ENCODE measurements at places on chromosomes 13 and 19.

GRCh38 chr19:4304538-4305256 lies at the start of gene FSD1:
FSD1 (plus strand) TSS chr19:4304598; CDS start chr19:4304747, 149 bp downstream.
- DNase-seq, result peak; percentile 47

GRCh38 chr13:51916962-51917361 lies 55.2 kb downstream of the CCDC70 start:
- DNase-seq, result no peak

DNA sequence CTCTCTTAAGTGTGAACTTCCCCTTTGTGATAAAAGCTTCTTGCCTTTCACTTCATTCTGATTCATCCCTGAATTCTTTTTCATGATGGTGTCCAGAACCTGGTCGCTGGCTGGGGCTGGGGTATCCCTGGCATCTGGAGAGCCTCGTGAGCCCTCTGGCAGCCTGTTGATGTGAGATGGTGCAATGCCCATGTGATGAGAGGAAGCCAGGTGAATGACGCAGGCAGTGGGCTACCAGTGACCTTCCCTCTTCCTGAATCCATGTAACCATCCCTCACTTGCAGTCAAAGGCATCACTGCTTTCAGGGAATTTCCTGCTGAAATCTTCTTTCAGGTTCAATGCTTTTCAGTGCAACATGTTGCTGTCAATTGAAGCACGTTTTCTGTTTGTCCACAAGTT lies 158.6 kb upstream of the SLC10A2 start:
- DNase-seq, result no peak

DNA sequence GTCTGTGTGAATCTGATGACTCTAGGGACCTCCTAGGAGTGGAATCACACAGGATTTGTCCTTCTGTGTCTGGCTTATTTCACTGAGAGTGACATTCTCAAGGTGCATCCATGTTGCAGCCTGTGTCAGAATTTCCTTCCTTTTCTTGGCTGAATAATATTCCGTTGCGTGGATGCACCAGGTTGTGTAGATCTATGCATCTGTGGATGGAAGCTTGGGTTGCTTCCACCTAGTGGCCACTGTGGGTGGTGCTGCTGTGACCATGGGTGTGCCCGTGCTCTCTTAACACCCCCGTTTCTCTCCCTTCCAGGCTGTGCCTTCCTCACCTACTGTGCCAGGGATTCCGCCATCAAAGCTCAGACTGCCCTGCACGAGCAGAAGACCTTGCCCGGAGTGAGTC lies 26.2 kb downstream of the CELF5 start:
- DNase-seq, result no peak

DNA sequence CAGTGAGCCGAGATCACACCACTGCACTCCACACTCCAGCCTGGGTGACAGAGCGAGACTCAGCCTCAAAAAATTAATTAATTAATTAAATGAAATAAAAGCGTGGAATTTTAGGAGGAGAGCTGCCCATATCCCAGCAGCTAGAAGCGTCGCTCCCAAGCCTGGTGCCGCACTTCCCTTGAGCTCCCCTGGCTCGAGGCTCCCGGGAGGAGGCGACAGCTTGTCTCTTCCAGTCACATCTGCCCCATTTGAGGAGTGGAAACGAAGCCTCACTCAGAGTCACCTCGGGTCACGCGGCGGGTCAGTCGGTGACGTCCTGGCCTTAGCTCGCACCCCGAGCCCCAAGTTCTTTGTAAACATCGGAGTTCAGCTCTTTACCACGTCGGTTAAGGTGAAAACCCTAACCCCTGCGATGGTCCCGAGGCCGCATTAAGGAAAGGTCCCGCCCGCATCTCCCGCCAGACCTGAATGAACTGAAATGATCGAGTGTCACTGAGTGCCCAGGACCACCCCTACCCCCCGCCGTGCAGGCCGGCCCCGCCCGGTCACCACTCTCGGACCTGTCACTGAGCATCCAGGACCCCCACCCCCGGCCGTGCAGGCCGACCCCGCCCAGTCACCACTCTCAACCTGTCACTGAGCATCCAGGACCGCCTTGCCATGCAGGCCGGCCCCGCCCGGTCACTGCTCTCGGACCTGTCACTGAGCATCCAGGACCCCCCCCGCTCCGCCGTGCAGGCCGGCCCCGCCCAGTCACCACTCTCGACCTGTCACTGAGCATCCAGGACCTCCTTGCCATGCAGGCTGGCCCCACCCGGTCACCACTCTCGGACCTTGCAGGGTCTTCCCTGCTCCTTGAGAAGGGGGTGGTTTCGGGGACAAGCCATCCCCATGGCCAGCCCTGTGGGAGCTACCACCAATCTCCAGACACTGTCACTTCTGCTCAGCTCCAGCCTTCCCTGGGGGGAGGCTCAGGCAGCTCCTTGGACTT lies 176.9 kb downstream of the KDM4B start:
- no peak for DNase-seq

DNA sequence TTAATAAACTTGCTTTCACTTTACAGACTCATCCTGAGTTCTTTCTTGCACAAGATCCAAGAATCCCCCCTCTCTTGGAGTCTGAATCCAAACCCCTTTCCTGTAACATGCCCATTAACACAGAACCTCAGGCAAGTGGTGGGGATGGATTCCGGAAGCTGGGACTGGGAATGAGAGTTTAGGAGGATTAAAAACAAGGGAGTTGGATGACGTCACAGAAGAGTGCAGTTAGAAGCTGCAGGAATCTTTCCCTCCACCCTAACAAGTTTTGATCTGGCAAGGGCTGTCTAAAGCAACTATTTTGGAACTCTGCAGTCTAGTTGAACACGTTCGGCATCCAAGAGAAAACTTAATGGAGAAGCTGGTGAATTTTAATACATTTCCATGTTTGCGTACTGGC lies 48.2 kb upstream of the PEPD start:
- no peak for DNase-seq

- no peak for DNase-seq
Observed at GRCh38 chr13:105446197-105446596, 1089.3 kb downstream of the EFNB2 start.

- no peak for DNase-seq
Observed at GRCh38 chr19:7346488-7346971, 2.2 kb upstream of the ARHGEF18 start.

- no peak for DNase-seq
Observed at GRCh38 chr13:110413016-110413675, 106.1 kb downstream of the COL4A2 start.

DNA sequence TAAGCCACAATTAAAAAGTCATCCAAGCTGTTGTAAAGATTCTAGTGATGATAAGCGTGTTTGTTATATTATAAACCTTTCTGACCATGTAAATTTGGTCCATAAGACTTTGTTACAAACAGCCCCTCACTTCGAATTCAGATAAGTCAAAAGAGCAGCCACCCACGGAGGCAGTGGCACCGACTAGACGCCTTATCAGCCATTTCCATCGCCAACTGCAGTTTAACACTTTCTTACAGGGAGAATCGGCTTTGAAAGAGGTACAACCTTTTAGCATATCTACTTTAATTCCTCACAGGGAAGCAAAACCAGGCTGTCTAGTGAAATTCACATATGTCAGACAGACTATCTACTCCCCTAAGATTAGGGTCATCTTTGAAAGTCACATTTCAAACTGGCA lies 47.5 kb downstream of the SOX21 start:
- DNase-seq, result no peak

GRCh38 chr19:19157808-19158207 lies 12.3 kb downstream of the MEF2B start:
- DNase-seq, result no peak

- no peak for DNase-seq
Observed at GRCh38 chr13:49812812-49813211, 20.3 kb upstream of the KPNA3 start.

DNA sequence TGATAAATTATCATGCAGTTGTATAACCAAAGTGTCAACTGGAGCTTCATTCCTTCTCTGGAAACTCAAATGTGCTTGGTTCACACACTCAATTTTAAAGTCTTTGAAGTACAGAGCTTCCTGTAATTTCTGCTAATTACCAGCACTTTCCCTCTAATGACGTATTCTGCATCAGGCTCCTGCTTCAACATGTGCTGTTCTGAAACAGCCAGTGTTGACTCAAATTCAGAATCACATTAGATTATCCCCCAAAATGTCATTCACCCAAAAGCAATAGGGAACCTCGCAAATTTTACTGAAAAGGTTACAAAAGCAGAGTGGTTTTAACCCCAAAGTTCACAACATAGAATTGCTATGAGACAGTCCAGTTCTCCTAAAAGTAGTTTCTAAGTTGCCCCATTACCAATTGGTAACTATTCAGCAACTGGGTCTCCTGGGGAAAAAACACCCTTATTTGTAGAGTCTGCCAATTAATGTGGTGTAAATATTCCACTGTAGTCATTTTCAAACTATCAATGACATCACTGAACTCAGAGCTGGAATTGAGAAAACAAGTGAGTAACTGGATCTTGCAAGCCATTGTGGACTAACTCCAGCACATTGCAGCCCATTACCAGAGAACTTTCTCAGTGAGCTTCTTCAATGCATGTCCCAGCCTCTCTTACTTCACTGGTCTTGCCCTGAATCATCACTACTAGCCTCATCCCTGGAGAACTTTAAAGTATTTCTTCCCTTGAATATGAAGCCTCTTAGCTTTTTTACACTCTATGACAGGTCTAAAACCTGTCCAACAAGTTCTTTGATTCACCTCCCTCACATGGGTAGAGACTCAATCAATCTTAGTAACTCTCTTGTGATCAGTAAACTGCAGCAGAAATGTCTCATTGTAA lies 955.4 kb downstream of the EFNB2 start:
- DNase-seq, result no peak

- DNase-seq, result no peak
Observed at GRCh38 chr19:10133596-10133995, 13.9 kb upstream of the EIF3G start.

GRCh38 chr19:17073869-17074633 lies 1.2 kb downstream of the HAUS8 start:
- peak; percentile 18 for DNase-seq

DNA sequence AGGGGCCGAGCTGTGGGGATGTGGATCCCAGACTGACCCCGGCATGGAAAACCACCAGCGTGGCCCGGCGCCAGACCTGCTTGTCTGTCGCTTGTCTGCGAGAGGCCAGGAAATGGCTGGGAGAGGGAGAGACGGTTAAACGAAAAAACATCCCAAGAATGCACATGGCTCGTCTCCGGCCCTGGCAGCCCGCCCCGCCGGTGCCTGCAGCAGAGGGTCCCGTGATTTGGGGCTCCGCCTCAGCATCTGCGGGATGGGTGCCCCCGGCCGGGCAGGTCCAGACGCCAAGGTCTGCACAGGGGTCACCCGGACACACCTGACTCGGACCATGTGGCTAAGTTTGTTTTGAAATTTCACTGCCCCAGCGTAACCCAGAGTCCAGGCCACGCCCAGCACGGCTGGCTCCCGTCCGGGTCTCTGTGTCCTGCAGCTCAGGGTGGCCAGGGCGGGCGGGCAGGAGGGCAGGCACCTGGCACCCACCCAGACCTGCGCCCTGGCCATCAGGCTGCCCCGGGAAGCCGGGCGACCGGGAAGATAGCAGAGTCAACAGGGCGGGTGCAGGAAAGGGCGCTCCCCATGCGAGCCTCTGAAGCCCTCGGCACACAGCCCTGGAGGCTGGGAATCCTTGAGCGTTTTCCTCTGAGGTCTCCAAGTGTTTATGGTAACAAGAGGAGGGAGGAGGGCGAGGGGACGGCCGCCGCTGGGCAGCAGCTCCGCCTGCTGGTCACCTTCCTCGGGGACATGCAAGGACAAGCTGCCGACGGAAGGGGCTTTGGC lies 103.2 kb downstream of the GADD45B start:
- peak; percentile 42 for DNase-seq

DNA sequence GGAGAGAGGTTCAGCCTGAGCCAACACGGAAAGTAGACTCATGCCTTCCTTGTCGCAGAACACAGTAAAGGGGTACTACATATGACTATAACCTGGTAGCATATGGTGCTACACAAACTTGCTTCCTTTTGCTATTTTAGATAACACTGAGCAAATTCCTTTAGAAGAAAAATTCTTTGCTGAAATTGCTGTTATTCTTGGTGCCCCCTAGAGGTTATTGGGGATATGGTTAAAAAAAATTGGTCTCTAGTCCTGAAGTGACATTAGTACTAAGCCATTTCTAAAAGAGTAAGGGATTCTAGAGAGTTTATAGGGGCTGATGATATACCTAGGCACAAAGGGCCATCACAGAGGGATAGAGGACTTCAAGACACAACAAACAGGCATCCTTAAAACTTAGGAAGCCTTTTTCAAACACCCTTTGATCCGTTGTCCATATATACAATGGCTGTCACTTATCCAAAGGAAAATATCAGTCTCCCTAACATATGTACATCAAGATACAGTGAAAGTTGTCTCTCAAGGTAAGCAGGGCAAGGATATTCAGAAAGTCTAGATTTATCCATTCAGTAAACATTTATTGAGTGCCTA lies 13.9 kb upstream of the HS6ST3 start:
- DNase-seq, result no peak

DNA sequence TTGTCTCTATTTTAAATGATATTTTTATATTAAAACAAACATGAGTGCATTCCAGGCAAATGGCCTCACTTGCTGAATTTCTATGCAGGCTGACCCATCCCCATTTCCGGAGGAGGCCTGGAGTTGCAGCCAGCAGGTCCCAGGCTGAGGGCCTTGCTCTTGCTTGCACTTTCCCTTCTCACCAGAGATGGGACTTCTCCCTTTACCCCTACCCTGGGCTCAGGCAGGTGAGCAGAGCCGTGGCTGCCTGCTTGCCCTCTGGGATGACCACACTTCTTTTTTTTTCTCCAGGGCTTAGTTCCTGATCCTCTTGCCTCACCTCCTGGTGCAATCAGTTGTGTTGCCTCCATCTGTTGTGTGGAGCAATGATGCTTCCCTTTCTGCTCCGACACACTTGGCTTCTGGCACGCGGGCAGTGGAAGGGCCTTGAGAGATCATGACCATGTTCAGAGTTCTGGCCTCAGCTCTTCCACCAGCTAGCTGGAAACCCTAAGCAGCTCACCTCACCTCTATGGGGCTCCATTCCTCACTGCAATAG lies 11.1 kb upstream of the OLFM4 start:
- DNase-seq, result no peak

DNA sequence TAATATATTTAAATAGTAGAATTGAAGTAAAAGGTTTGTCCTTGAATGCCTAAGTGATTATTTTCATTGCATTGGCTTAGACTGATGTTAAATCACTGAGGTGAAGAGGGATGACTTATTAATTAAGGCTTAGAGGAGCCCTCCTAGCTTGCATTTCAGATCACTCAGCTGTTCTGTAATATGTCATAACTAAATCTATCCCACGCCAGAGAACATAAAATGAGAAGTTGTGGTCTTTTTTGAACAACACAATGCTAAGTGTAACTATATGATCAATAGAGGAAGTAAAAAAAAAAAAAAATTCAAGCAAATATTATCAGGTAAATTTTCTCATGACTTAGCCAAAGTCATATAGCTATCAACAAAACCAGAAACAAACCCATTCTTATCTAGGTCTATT lies 752.2 kb downstream of the GPC5 start:
- no peak for DNase-seq

GRCh38 chr13:37656247-37656940 lies 57.8 kb upstream of the POSTN start:
- no peak for DNase-seq

GRCh38 chr13:26460648-26461047 lies 96.8 kb upstream of the WASF3 start:
- no peak for DNase-seq

DNA sequence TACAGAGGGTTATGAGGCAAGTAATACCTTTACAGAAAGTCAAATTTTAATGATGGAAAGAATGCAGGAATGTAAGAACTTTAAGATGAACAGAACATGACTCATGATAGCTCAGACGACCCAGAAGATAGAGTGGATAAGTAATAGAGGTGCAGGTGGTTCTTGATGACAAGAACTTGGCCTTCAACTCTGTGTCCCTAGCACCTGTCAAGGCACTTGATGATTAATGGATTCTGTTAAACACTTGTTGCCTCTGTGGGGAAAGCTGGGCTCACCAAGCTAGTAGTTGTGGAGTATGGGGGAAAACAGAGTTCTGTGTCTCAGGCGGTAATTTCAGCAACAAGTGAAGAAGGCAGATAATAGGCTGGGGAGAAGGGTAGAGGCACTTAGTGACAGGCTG lies 306.2 kb downstream of the ATP8A2 start:
- DNase-seq, result no peak

All from NCI-H1092 treated with DMSO at 0.1 percent for 48 hours (cell line).